CD4-positive, alpha-beta T cell (primary cell): ENCODE measurements at places on chromosomes 6 and 20. TPM values are rescaled to one million over a fixed set of nuclear protein-coding genes. Genes with fewer than 3 reads are reported as not detected.

AGPAT1 gene
- 13.2 TPM for total RNA-seq

BMP2 gene
- total RNA-seq = not detected

GRCh38 chr6:47456536-47456975 is 21.0 kb upstream of the CD2AP start:
- H3K4me3 ChIP-seq = no peak overlapping the region
- no peaks in the 10 kb centered on the region for H3K4me1 ChIP-seq
- no peak for DNase-seq
- no peaks in the 10 kb centered on the region for H3K27me3 ChIP-seq

GRCh38 chr20:16262594-16262993 is 310.7 kb downstream of the KIF16B start:
- no peaks in the 10 kb centered on the region for H3K36me3 ChIP-seq
- no peaks in the 10 kb centered on the region for H3K4me1 ChIP-seq
- no peak overlapping the region for H3K4me3 ChIP-seq
- no peaks in the 10 kb centered on the region for H3K27me3 ChIP-seq
- no peak for DNase-seq

- no peak overlapping the region for H3K27ac ChIP-seq
- H3K27me3 ChIP-seq = no peaks in the 10 kb centered on the region
- H3K4me1 ChIP-seq = peaks cover 28% of the 10 kb centered on the region
- DNase-seq = peak; percentile 15
- no peak overlapping the region for H3K4me3 ChIP-seq
- no peaks in the 10 kb centered on the region for H3K36me3 ChIP-seq
Measured at GRCh38 chr6:43733471-43734293, 36.3 kb upstream of the VEGFA start.

DNA sequence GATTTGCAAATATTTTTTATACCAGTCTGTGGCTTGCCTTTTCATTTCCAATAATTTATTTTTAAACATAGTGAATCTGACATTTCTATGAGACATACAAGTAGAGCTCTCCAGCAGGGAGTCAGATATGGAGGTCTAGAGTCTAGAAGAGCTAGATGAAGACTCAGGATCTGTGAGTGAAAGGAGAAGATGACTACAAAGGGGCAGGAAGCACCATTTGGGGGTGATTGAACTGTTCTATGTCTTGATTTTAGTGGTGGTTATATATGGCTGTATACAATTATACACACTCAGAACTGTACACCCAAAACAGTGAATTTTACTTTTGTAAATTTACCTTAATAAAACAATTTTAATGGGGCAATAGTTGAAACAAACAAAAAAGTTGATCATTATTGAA is 127.9 kb upstream of the BACH2 start:
- H3K27me3 ChIP-seq = no peaks in the 10 kb centered on the region
- H3K4me1 ChIP-seq = peaks cover 4% of the 10 kb centered on the region
- H3K36me3 ChIP-seq = no peaks in the 10 kb centered on the region
- H3K27ac ChIP-seq = peak overlapping the region; percentile 56
